ENCODE measurements at places on chromosomes 12 and 14. TPM values are rescaled to one million over a fixed set of nuclear protein-coding genes. Genes with fewer than 3 reads are reported as not detected.

The ASPG gene
- 2.4 TPM for total RNA-seq

The NT5DC3 gene
- total RNA-seq = 6.9 TPM

The FAM234B gene
- 25.7 TPM for total RNA-seq

The CCDC175 gene
- 8.6 TPM for total RNA-seq

The CD163L1 gene
- 7.4 TPM for total RNA-seq

The SPIC gene
- total RNA-seq = not detected

The FAM222A gene
- total RNA-seq = 25.1 TPM

The ANHX gene
- total RNA-seq = not detected

The INHBC gene
- total RNA-seq = not detected

The TMEM132C gene
- total RNA-seq = 15.1 TPM

The CAPZA3 gene
- not detected for total RNA-seq

The KRT74 gene
- total RNA-seq = not detected

The IGFBP6 gene
- total RNA-seq = 116 TPM

The IRAK3 gene
- 12.0 TPM for total RNA-seq

The PTHLH gene
- 6.7 TPM for total RNA-seq

The CCDC198 gene
- total RNA-seq = not detected

The EID3 gene
- 12.6 TPM for total RNA-seq

The MGAT4C gene
- 3.2 TPM for total RNA-seq

The CCNB1IP1 gene
- total RNA-seq = 72.0 TPM

The PRR4 gene
- 11.7 TPM for total RNA-seq

The FAM186B gene
- total RNA-seq = 0.44 TPM

The SERPINA6 gene
- not detected for total RNA-seq

The SLC2A14 gene
- total RNA-seq = 0.77 TPM

The KIF26A gene
- total RNA-seq = 31.3 TPM

The ADAM21 gene
- total RNA-seq = not detected

The KRT80 gene
- 1.6 TPM for total RNA-seq

The IGF1 gene
- total RNA-seq = 36.1 TPM

The CLEC4C gene
- total RNA-seq = not detected

The FOXJ2 gene
- 15.8 TPM for total RNA-seq

The KRT6B gene
- total RNA-seq = 1.2 TPM

The AGAP2 gene
- 7.3 TPM for total RNA-seq

The GSKIP gene
- total RNA-seq = 56.3 TPM

The TUNAR gene
- total RNA-seq = 6.1 TPM

The CCDC177 gene
- total RNA-seq = 3.7 TPM

The LTB4R gene
- total RNA-seq = 2.7 TPM

The HOXC9 gene
- not detected for total RNA-seq

The VASH1 gene
- 40.7 TPM for total RNA-seq

The BLTP3B gene
- 62.8 TPM for total RNA-seq

The KCNC2 gene
- total RNA-seq = 7.5 TPM

The PTCSC3 gene
- total RNA-seq = not detected

The HRK gene
- 0.60 TPM for total RNA-seq

The AACS gene
- 25.1 TPM for total RNA-seq

The AMN gene
- total RNA-seq = 0.33 TPM

The ABHD4 gene
- 24.5 TPM for total RNA-seq

The WNT1 gene
- not detected for total RNA-seq

The MYO1H gene
- 0.82 TPM for total RNA-seq

The LMO3 gene
- 31.8 TPM for total RNA-seq

The SLCO1B1 gene
- not detected for total RNA-seq

The ZNF385A gene
- total RNA-seq = 105 TPM

The TC2N gene
- total RNA-seq = 12.0 TPM

The GPR132 gene
- 0.66 TPM for total RNA-seq

The TMEM229B gene
- total RNA-seq = 7.0 TPM

The GALNT9 gene
- total RNA-seq = 10.7 TPM

Measured in camera-type eye (tissue), 1 donor.